Brain microvascular endothelial cell (primary cell): ENCODE measurements at places on chromosomes 2 and 18.

GRCh38 chr2:230890646-230891045, 25.9 kb downstream of the ITM2C start:
- no peak for DNase-seq

DNA sequence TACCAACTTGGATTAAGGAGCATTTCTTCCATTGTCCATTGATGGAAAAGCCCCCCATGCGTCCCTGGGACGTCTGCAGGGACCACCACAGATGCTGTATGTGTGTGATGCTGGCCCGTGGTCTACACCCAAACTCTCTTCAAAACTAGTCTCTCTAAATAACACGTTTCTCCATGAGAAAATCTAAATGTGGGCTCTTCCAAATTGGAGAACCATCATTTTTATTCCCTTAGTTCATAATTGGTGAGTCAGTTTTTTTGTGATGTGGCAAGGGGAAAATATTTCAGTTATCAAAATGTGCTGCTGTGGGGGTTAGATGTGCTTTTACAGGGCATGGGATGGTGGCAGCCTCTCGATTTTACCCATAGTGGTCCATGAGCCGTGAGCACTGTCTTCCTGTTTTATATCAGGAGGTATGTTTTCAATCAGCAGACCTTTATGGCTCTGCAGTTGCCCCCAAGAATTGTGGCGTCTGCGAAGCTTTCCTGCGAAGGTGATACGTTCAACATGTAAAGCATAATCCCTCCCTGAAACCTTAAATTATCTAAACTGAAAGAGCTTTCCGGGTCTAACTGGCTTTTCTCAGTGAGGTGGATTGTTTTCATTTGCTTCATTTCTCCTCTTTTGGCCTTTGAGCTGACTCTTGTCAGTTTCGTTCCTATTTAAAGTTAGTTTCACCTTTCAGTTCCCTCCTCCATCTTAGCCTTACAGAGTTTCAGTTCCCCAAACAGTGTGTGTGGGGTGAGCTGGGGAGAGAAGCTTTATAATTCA, 78.4 kb downstream of the SETBP1 start:
- DNase-seq, result no peak

DNA sequence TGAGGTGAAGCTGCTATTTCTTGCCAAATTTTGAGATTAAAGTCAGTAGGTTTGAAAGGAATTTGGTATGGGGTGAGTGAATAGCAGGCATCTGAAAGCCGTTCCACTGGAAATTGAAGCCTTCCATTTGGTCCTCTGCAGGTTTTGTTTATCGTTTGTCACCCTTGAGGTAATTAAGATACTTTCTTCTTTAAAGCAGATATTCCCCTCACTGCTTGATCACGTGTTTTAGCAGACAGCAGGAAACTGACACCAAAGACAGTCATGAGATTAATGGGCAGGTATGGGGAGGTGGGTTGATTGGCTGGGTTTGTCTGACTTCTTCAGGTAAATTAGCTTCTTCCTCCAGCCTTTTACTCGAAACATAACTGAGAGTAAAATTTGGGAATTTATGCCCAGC, 10.7 kb downstream of the LPIN1 start:
- DNase-seq, result no peak

GRCh38 chr2:65437392-65438135, 5.2 kb upstream of the SPRED2 start:
- DNase-seq, result no peak

DNA sequence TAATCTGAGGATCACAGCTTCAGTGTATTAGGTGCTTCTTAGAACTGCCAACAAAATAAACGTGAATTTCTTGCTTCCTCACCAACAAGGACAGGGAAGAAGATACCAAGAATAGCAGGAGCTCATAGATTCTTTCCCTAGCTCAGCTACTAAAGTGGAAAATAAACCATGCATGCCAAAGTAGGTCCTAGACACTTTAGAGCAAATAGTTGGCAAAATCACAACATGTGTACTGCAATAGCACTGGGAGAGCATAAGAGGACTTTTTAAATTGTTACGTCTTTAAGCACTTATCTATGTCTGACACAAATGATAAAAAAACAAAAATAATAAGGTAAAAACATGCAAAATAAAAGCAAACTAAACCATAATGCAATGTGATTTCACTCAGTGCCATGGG, 49.5 kb downstream of the SUCLG1 start:
- DNase-seq, result no peak

- no peak for DNase-seq
These were observed 35.9 kb downstream of the PSD4 start for GRCh38 chr2:113209646-113210171.

DNA sequence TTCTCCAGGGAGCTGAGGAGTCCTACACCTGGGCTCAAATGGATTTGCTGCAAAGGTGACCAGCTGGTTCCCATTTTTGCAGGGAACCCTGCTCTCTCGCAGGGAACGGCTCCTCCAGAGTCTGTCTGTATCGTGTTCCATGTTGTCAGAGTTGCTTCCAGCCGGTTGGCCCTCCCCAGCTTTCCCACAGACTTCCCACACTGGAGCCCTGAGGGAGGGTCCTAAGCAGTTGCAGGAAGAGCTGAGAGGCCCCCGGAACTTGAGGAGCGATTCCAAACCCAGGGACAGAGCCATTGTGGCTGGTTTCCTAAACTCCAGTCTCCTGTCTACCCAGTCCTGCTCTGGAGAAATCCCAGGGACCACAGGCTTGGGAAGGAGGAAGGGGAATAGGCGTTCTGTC, 121.7 kb upstream of the PPP1CB start:
- DNase-seq, result no peak

DNA sequence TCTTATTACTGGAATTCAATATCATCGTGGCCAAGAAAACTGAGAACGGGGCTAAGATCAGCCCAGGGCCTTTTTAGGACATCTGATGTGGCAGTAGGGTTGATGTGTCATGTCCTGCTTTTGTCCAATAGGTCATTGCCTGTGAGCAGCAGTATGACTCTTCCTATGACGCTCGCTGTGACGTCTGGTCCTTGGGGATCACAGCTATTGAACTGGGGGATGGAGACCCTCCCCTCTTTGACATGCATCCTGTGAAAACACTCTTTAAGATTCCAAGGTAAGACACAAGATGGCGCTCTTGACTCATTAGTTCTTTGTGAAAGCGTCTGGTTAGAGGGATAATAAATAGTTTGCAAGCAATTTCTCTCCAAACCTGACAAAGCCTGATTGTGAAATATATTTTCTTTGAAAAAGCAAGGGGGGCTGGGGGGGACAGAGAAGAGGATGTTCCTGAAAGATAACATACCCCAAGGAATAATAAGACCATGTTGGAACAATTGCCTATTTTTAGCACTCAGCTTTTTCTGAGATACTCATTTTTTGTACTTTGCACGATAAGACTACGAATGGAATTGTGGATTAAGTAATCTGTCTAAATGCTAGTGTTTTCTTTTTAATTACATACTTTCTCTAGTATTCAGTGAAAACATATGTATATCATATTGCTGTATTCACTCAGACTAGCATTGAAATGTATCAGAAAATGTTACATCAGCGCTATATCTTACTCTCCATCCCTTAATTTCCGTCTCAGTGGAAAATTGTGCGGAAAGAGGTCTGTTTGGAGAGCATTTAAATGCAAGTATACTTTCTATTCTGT, 58.1 kb downstream of the MYO3B start:
- DNase-seq, result peak; percentile 56

GRCh38 chr2:133167990-133168389, 400.3 kb downstream of the NCKAP5 start:
- peak; percentile 35 for DNase-seq

GRCh38 chr2:586641-587076, 90.5 kb downstream of the TMEM18 start:
- DNase-seq, result no peak

DNA sequence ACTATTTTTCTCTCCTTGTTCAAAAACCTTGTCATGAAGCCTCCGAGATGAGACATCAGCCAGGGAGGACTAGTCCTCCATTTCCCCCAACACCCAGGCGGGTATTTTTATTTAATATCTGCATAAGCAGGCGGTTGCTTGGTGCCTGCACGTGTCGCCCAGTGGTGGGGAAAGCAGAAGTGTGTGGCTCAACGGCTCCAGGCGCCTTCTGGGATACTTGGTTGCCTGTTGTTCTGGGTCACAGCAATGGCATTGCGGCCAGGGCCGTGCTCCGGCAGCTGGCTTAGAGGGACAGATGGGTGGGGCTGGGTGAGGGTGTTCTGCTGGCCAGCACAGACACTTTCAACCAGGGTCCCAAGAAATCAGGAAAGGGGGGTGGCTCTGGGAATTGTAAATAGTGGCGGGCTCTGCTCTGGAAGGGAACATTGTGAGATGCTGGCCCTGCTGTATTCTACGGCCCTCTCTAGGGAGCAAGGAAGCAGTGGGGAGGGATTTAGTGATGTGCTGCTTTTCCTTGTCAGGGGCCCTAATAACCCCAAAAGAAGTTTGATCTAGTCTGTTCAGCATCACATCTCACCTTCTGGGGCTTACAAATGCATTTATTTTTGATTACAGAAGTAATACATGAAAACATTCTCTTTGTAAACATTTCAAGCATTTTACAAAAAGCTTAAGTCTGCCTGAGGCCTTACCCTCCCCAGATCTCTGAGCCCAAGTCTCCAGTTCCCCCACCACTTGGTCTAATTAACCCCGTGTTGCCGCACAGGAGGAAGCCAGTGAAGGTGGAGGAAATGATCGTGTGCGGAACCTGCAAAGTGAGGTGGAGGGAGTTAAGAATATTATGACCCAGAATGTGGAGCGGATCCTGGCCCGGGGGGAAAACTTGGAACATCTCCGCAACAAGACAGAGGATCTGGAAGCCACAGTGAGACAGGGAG, 1.1 kb downstream of the VAMP8 start:
- no peak for DNase-seq

DNA sequence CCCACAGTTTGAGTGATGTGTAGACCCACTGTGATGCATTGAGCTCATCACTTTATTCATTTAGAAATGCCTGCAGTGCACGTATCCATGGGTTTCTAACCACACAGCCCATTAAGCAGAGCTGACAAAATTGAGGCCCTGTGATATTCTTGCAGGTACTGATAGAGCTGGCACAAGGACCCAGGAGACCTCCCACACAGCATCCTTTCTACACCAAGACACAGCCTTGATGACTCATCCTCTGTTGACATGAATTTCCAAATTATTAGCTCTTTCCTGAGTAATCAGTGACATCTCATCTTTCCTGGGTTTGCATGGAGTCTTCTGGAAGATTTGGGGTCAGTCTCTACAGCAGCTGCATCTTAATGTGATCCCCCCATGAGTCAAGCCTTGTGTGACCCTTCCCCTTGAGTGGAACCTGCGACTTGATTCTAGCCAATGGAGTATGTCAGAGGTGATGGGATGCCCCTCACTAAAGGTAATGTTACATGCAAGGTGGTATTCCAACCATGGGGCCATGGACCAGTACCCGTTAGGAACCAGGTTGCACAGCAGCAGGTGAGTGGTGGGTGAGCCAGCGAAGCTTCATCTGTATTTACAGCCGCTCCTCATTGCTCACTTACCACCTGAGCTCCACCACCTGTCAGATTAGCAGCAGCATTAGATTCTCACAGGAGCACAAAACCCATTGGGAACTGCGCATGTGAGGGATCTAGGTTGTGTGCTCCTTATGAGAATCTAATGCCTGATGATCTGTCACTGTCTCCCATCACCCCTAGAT, 181.1 kb upstream of the ARL4C start:
- peak; percentile 33 for DNase-seq

GRCh38 chr2:33457556-33458247, 18.7 kb upstream of the RASGRP3 start:
- peak; percentile 9 for DNase-seq

GRCh38 chr2:74531666-74532065, 1.9 kb downstream of the HTRA2 start:
- no peak for DNase-seq

DNA sequence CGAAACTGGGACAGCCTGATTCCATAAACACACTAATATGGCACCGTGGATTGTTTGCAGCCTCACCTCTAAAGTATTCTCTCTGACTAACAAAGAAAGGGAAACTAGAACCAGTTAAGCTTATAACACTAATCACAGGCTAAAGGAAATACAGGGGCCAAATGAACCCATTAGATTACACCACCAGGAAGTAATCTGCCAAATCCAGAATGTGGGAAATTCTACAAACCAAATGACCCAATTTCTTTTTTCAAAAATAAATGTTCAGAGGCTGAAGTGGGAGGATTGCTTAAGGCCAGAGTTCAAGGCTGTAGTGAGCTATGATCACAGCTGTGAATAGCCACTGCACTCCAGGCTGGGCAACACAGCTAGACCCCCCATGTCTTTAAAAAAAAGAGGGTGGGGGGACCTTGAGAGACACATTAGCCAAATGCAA, 1.5 kb upstream of the MPPE1 start:
- DNase-seq, result no peak
